ENCODE measurements at places on chromosomes 3 and 15. TPM values are rescaled to one million over a fixed set of nuclear protein-coding genes. Genes with fewer than 3 reads are reported as not detected.

The UBA3 gene
- total RNA-seq, result 89.3 TPM

The MUSTN1 gene
- total RNA-seq, result 0.51 TPM

The LRRC15 gene
- not detected for total RNA-seq

The SLC24A5 gene
- not detected for total RNA-seq

The TM6SF1 gene
- total RNA-seq, result 2.6 TPM

All from activated naive CD4-positive, alpha-beta T cell treated with anti-CD3 and anti-CD28 coated beads, Interleukin-2, amount 50 U/mL, for 72 hours (primary cell).